Esophagus squamous epithelium (tissue), 5 donors: ENCODE measurements at places on chromosomes 1 and 21.

- DNase-seq = no peak
Observed at GRCh38 chr1:198986036-198986435, 347.2 kb downstream of the PTPRC start.

- no peak for DNase-seq
Observed at GRCh38 chr1:226424221-226425003, 16.5 kb upstream of the PARP1 start.

DNA sequence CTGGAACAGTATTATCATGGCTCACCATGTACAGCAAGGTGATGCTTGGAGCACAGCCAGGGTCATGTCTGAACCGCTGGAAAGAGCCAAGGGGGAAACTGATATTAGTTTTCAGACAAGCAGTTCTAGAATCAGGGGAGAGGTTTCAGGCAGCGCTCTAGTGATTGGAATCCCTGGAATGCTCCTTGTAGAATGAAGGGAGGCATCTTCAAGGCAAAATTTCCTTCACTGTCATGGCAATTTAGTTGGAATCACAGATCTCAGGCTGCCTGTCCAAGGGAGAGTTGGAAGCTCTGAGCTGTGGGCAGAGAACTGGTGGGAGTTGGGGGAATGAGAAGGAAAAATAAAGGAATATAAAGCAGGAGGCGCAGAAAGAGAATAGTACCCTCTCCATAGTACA lies 737.1 kb downstream of the PTPRU start:
- DNase-seq = no peak

DNA sequence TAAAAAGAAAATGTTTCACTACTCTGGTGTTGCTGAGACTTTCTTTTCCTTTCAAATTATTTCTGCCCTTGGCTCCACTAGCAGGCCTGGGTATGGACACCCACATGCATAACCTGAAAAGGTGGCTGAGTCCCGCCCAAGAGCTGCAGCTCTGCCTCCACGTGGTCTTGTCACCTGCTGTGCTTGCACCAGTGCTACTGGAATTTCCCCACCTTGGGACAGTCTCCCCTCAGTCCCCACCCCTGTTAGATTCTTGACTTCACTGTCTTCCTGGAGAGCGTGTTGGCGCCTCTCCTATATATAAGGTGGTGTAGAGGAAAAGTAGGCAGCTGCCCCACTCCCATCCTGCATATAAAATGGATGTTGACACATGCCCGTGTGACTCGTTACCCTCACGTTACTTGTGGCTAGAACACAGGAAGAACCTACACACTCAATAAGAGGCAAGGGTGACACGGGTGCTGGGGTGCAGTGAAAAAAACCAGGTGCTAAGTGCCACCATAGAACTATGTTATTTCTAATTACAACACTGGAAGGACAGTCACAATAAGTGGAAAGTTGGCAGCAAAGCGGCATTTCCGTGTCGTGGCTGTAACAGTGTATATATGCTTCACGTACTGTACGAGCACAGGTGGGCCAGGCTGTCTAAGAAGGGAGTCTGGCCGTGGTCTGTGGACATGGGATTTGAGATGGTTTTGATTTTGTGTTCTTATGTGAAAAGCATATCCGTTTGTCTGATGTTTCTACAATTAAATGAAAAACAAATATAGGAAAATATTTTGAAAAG lies 61.0 kb downstream of the POFUT2 start:
- DNase-seq = no peak

DNA sequence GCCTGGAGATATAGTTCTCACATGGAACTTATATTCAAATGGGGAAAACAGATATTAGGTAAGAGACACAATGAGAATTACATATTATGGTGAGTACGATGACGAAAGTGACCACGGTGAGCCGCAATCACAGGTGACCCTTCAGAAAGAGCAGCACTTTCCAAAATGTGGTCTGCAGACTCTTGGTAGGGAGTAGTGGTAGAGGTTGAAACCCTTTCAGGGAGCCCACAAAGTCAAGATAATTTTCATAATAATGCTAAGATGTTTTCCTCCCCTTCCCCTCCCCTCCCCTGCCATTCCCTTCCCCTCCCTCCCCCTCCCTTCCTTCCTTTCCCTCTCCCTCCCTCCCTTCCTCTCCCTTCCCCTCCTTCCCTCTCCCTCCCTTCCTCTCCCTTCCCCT lies 83.5 kb upstream of the AKT3 start:
- DNase-seq = no peak

DNA sequence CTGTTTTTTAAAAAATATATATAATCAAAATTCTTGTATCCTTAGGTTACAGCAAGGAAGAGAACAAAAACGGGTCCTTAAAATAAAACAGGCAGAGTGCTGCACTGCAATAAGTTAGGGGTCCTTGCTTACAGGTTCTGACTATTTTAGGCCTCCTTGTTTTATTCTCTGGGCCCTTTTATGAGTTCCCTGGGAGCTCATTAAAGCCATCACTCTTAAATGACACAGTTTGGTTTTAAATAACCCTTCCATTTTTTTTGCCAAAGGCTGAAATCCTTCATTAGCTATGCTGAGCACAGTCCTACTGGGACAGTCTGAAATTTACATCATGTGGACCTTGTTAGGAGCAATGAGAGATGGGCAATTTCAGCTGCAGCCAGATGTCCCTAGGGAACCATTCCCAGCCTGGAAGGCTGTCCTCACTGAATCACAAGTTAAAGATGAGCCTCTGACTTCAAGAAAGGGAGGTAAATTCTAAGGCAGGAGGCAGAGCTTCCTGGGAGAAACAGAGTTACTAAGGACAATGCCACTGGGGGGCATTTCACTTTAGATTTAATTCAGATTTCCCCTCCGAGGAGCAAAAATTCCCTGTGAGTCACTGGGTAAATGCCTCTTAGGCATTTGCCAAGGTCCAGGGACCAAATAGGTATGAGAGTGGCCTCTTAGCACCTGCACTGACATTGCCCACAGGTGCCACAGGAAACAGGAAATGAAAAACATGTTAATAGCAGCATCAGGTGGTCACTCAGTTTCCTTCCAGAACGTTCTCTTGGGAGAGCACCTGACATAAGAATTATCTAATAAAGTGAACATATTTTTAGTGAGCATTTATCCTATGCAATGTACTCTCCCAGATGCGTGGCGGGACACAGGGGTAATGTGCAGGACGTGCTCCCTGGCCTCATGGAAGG lies 3.8 kb upstream of the MUL1 start:
- DNase-seq = no peak

GRCh38 chr1:113124366-113124765 lies 51.4 kb downstream of the LRIG2 start:
- no peak for DNase-seq

- DNase-seq = no peak
Observed at GRCh38 chr1:93552741-93553455, 105.0 kb downstream of the FNBP1L start.

DNA sequence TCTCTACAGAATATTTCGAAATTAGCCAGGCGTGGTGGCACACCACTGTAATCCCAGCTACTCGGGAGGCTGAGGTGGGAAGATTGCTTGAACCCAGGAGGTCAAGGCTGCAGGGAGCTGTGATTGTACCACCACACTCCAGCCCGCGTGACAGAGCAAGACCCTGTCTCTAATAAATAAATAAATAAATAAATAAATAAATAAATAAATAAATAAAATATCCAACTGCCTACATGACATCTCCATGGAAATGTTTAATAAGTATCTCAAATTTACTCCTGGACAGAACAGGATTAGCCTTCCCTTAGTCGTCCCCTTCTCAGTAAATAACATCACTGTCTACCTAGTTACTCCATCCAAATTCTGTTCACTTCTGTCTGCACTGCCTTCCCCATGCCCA lies 29.0 kb upstream of the KCNN3 start:
- DNase-seq = no peak

DNA sequence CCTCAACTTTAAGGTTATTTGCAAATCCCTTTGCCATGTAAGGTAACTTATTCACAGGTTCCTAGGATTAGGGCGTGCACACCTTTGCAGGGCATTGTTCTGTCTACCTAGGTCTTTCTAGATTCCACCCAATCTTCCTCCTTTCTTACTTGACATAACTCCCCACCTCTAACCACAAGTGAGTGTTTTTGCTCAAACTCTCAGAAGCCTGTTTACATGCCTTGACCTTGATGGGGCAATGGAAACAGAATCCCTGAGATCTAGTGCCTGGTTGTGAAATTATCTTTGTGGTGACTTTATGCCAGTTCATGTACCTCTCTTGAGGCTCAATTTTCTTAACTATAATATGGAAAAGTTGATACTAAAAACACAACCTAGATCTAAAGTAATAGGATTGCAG lies 296.6 kb downstream of the TTLL7 start:
- no peak for DNase-seq

- DNase-seq = no peak
Observed at GRCh38 chr1:240991230-240991629, 365.8 kb downstream of the RGS7 start.

- DNase-seq = no peak
Observed at GRCh38 chr1:30680879-30681278, 42.5 kb downstream of the MATN1 start.

- DNase-seq = no peak
Observed at GRCh38 chr1:202213361-202214088, 19.9 kb downstream of the LGR6 start.
